ENCODE measurements at places on chromosomes 16 and 17.

DNA sequence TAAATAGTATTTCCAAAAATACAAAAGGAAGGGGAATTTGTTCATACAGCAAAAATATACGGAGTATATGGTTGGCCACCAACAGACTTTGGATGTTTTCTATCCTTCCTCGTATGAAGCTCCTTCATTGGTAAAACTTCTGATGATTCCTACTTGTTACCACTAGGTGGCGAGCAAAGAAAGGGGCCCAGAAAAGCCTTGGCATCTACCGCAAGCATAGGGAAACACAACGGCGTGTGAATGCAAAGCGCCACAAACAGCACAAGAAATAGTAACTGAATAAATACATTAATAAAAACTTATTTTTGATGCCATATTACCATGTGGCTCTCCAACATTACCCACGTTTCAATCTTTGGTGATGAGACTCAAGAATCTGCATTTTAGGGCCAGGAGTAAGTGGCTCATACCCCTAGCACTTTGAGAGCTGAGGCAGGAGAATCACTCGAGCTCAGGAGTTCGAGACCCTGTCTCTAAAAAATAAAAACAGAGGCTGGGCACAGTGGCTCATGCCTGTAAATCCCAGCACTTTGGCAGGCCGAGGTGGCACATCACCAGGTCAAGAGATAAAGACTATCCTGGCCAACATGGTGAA, 34.5 kb downstream of the YWHAE start:
- no peak for DNase-seq

GRCh38 chr16:3022684-3023414, 893 bp downstream of the HCFC1R1 start:
- no peak for DNase-seq

GRCh38 chr17:39536468-39536867, 71.3 kb downstream of the NEUROD2 start:
- no peak for DNase-seq

DNA sequence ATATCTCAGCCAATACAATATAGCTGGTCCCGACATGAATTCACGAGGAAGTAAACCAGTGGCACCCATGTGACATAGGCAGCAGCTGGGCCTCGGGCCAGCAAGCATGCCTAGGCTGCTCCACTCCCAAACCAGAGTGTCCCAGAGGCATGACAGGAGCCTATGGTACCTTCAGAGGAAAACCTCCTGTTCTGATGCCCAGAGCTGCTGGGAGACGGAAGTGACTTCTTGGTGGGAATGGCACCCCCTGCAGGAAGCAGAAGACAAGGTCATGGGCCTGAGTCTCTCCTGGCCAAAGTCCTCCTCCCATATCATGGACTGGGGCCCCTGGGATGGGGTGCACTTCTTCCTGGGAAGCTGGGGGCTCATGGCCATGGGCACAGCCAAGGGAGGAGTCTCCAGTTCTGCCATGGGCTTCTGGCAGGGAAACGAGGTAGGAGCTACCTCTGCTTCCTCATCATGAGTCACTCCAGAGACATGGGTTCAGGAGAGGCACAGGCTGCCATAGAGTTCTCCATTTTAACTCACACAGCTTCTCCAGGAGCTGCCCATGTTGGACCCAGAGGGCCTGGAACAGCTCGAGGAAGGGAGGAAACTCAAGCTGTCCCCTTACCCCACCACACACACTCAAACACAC, 13.4 kb downstream of the FBF1 start:
- DNase-seq: no peak

GRCh38 chr16:4702466-4702808, 9.1 kb downstream of the NUDT16L1 start:
- DNase-seq: no peak

DNA sequence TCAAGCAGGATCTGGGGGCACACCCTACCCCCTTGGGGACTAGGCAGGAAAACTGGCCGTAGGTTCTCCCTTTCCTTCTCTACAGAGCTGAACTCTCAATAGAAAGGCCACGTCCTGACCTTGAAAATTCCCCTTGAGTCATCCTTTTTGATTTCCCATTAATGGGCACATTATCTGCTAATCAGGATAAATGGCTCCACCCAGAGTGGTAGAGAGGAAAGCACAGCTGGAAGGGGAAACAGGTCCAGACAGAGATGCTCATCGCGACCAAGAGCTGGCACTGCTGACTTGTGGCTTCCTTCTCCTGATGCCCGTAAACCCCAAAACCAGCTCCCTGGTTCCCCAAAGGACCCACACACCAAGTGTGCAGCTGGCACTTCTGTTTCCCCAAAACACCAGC, 206.5 kb upstream of the CDH5 start:
- DNase-seq: no peak

GRCh38 chr17:681738-682529, 32.7 kb downstream of the VPS53 start:
- no peak for DNase-seq

DNA sequence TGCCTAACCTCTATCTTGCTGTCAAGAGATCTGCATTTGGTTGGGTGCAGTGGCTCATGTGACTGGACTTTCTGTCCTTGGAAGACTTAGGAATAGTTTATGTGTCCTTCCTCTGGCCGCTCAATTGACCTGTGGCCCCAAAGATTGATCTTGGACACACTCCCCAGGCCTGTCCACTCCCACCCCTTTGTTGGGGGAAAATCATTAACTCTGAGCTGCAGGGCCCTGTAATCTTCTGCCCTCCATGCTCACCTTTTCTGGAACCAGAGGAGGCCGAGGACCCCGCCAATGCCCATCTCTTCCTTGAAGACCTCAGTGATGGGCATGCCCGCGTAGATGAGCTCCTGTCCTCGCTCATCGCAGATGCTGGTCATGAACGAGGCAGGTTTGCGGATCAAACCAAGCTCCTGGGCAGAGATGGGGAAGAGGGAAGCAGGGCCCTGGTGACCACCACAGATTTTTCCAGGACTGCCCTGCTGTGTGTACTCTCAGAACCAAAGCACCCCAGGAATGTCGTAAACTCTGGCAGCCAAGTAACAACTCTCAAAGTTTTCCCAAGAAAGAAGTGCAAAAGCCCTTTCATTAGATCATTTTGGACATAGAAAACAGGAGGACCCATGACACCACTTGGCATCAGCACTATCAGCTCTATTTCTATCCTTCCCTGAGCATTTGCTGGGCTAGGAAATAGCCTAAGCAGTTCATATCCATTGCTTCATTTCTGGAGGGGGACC, 8.5 kb upstream of the KLHL11 start:
- DNase-seq: no peak

GRCh38 chr16:35252356-35252936, 1793.0 kb downstream of the TP53TG3F start:
- no peak for DNase-seq

- no peak for DNase-seq
Measured at GRCh38 chr16:53449816-53450517, 15.7 kb downstream of the RBL2 start.

DNA sequence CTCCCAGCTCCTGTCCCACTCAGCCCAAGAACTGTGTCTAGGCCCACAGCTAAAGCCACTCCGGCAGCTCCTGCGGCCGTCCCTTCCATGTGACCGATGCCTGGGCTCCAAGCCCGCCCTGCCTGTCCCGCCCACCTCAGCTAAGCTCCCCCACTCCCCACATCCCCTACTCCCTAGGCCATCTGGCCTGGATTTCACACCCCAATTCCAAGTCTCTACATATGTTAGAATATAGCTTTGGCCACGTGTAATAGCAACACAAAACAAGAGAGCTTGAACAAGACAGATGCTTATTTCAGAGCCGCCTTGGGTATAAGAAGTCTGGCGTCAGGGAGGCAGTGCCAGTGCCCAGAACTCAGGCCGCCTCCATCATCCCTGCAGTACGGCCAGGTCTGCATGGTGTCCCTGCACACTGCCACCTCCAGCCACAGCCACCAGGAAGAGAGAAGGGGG, 30.0 kb upstream of the USP22 start:
- no peak for DNase-seq

DNA sequence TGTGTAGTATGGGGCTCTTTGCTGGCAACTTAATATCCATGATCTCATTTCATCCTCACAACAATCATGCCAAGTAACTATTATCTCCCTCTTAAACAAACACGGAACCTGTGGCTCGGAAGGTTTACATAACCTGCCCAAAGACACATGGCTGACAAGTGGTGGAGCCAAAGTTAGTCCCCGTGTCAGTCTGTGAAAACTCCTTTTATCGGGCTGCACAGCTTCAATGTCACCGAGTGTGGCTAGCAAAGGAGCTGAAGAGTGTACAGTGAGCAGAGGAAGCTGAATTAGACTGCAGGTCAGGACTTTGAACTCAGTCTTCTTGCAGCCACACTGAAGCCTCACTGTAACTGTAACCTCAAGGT, 80.3 kb downstream of the PARN start:
- no peak for DNase-seq

GRCh38 chr17:58339755-58340404, 11.3 kb upstream of the TSPOAP1 start:
- no peak for DNase-seq

GRCh38 chr16:5775916-5776315, 678.3 kb upstream of the EEF2KMT start:
- no peak for DNase-seq

GRCh38 chr16:15822957-15823356, 33.9 kb downstream of the MYH11 start:
- DNase-seq: no peak

DNA sequence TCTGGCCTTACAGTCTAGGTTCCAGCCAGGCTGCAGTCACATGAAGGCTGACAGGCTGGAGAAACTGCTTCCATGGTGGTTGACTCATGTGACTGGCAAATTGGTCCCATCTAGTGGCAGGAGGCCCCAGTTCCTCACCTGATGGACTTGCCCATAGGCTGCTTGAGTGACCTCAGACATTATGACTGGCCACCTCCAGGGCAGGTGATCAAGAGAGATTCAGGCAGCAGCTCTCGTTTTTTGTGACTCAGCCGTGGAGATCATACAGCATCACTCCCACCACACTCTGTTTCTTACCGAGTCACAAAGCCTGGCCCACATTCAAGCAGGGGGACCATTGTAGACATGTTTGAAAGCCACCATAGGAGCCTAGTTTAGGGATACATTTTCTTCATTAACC, 34.5 kb downstream of the SIAH1 start:
- no peak for DNase-seq

GRCh38 chr16:70460737-70461261, 6.4 kb downstream of the FCSK start:
- no peak for DNase-seq

DNA sequence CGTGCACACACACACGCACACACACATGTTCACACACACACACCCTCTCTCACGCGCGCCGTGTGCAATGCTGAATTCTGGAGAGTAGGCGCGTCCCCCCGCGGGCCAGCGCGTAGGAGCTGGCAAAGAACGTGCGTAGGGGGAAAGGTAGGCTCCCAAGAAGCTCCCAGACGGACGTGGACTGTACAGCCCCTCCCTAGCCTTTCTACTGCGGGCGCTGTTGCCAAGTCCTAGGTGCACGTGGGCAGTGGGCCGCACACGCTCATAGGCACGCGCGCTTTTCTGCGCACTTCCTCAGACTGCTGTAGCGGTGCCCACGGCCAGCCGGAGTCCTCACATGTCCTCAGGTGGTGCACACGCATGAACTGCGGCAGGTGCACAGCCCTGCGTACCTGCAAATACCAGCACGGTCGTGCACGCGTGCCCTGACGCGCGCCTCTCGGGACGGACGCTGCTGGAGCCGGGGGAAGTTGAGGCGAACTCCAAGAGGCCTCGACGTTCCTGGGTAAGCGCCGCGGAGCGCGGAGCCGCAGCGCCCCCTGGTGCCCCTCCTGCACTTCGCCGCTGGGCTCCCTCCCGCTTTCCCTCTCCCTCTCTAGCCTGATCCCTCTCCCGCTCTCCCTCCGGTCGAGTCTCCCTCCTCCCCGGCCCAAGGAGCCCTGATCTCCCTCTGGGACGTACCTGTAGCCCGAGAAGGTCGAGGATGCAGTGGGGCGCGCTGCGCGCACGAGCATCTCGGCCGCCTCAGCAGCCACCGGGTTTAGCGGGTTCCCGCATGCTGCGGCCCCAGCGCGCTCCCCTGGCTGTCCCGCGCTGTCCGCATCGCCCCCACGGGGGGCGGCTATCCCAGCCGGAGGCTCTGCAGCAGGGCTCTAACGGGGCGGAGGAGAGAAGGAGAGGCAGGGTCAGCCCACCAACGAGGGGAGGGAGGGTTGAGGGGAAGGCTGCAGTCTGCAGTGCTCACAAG, 749 bp downstream of the GRIN2A start:
- no peak for DNase-seq

DNA sequence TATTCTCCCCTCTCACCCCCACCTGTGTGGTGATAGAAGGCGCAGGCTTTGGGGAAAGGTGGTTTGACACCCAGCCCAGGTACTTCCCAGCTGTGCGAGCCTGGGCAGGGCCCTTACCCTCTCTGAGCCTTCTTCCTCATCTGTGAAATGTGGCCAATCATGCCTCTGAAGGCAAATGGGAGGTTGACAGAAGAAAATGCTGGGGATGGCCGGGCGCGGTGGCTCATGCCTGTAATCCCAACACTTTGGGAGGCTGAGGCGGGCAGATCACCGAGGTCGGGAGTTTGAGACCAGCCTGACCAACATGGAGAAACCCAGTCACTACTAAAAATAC, 43.7 kb downstream of the CRISPLD2 start:
- no peak for DNase-seq

DNA sequence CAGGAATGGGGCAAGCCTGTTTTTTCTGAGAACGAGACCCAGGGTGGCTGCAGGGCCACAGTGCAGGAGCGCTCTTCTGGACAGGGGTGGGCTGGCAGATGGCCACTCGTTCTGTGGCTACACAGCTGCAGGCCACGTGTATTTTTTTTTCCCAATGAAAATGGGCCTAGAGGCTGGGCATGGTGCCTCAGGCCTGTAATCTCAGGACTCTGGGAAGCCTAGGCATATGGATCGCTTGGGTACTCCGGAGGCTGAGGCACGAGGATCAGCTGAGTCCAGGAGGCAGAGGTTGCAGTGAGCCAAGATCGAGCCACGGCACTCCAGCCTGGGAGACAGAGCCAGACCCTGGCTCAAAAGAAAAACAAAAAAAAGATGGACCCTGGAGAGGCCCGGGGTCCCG, 6.8 kb downstream of the UNKL start:
- DNase-seq: no peak

DNA sequence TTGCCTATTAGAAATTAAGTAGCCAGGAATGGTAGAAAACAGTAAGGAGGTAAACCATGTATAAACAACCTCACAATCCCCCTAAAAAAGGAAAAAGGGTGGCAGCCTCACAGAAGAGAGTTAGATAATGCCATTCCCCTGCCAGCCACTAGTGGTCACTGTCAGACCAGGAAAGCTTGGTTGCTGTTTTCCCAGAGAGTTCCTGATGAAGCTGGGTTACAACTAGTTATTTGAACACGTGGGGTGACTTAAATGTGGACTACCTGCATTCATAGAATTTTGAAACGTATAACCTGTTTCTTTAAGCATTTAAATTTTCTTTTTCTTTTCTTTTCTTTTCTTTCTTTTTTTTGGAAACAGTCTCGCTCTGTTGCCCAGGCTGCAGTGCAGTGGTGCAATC, 5.8 kb downstream of the GPRC5C start:
- DNase-seq: no peak
